Ecto neural progenitor cell (in vitro differentiated cells): ENCODE measurements at places on chromosomes 6 and 20.

DNA sequence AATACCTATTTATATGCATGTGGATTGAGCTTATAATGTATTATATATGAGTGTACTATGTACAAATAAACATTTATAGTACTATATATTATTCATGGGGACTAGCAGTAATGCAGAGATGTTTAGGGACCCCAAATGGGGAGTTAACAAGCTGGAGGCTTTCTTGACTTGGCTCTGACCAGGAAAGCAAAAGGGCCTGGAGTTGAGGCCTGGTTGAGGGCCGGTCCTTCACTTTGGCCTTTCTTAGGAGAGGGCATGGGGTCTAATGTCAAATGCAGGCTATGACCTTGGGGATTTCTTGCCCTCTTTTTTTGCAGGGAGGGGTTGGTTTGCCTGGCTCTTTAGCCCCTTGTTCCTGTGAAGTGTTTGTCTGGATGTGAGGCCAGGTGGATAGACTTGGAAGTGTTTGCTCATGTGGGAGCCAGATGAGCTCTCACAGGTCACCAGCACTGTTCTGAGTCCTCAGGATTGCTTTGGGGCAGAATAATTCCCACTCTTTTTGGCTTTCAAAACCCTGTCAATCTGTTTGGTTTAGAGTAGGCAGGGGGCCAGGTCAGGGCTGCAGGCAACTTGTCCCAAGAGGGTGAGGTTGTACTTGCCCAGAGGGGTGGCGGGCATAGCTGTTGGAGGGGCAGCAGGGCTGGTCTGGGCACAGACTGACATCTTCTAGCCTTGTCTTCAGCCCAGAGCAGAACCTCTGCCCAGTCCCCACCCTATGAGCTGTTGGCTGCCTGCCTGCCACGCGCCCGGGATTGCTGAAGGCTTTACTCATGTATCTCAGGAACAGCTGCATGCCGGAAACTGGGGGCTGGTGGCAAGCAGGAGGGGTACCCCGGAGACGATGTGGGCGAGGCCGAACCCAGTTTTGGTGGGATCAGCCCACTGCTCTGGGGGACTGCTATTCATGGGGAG, 14.6 kb downstream of the TJAP1 start:
- DNase-seq: no peak

- no peak for DNase-seq
Measured at GRCh38 chr6:25497383-25498040, 154.5 kb upstream of the SCGN start.

DNA sequence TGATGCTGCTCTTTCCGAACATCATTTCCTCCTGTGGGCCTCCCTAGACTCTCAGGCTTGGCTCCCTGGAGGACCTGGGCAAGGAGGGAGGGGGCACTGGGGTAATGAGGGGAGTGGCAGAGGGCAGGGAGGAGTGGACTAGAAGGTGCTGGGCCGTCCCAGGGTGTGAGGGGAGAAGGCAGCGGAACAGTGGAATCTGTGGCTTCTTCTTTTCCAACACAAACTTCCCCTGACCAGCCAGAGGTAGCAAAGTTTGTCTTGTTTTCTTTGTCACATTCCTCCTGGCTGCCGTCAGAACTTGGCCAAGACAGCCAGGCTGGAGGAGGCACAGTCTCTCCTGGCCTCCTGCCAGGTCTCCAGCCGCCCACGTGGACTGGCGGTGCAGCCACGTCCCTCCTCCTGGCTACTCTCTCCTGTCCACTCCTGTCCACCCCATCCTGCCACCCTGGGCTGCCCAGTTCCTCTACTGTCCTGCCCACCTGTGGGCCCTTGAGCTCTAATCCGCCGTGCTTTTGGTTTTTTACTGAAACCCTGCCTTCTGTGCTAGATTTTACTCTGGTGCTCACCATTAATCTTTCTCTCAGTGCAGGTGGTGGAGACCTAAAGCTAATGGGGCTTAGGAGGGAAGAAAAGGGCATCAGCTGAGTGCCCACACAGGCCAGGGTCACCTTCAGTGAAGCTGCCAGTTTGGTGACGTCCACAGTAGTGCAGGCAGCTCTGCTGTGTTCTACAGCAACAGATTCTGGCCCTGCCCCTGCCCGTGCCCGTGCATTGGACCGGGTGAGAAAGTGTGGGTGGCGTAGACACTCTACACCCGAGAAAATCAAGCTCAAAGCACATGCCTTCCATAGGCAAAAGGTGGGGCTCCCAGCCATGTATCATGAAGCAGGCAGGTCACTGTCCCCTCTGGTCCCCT, 2.8 kb upstream of the CDSN start:
- DNase-seq: no peak

GRCh38 chr20:62643521-62644043, 1.3 kb downstream of the SLCO4A1 start:
- DNase-seq: no peak

GRCh38 chr6:978937-979685, 286.2 kb upstream of the EXOC2 start:
- DNase-seq: no peak

DNA sequence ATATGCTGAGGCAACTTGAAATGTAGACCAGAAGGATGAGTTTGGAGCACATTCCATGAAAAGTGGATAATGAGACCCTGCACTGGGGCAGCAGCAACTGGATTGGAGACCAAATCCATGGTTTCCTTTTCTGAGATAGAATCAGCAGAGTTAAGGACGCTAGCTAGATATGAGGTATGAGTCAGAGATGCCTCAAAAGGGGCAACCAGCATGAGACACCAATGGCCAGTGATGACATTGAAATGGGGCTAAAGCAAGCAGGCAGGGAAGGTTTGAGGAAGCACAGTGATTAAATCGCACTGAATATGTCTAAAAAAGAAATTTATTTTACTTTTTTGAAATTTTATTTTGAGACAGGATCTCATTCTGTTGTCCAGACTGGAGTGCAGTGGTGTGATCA, 802.4 kb downstream of the TFAP2A start:
- no peak for DNase-seq

DNA sequence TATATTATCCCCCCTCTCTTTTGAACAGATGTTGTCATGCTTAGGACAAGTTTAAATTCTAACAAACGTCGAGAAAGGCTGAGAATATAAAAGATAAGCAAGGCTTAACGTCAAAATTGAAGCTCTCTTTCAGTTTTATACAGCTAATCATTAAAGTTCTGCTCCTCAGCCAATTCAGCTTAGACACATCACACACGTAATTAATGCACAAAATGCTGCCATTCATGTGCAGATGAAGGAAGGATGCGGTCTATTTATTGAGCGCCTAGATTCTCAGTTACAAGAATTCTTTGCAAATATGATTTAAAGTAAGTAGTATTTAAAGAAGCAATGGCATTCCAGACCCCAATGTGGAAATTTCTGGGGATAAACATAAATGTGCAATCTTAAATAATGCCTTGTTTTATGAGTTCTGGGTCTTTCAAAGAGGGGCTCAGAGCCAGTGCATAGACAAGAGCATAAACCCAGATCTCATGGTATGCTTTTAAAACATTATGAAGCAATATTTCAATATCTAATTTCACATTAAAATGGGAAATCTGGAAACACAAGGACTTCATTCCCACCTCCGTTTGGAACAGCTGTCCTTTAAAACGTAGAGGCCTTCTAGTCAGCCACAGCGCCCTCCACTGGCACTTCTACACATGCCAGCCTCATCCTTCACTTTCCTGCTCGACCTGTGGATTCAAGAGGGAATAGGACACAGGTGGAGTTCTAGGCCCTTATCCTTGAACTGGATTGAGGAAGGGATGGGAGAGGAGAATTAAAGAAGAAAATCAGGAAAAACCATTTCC, 85.8 kb downstream of the LYRM4 start:
- no peak for DNase-seq

DNA sequence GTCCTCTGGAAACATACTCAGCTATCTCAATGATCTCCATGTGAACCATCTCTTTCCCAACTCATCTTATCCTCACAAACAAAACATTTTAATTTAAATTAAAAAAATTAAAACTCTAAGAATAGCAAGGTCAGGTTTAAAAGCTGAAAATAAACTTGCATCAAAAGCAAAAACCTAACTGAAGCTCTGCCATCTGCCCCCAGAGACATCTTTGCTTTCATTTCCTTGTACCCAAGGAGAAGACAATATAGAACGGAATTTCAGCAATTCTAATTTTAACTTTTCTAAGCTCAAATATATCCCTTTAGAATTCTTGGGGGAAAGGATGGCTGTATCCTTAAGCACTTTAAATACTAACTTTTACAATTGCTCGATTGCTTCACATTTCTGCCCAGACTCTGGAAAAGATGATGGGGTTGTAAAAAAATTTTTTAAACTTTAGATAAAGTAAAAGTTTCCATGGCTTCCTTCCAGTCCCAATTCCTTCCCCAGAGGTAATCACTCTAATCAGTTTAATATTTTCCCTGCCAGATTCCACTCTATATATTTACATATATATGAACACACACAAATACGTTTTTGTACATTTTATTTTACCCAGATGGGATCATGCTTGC, 69.2 kb upstream of the SMIM29 start:
- no peak for DNase-seq

DNA sequence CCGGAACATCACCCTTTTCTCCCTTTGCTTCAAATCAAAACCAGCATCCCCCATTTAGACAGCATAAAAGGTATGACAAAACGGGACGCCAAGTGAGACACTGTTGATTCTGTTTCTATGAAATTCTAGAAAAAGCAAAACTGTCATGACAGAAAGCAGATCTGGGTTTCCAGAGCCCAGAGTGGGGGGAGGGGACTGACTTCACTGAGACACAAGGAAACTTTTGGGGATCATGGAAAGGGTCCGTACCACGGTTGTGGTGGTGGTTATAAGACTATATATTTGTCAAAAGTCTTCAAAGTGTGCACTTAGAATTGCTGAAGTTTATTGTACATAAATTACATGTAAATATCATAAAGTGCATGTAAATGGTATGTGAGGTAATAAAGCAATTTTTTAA, 82.6 kb downstream of the SLC22A3 start:
- DNase-seq: no peak
